ELR (cell line): ENCODE measurements at places on chromosomes 2 and 18.
A peak's percentile ranks its signal among the peaks of the same experiment; 100 is the strongest.

- peak; percentile 99 for DNase-seq
Observed at GRCh38 chr2:150495993-150496627, 8.6 kb upstream of the RND3 start.

DNA sequence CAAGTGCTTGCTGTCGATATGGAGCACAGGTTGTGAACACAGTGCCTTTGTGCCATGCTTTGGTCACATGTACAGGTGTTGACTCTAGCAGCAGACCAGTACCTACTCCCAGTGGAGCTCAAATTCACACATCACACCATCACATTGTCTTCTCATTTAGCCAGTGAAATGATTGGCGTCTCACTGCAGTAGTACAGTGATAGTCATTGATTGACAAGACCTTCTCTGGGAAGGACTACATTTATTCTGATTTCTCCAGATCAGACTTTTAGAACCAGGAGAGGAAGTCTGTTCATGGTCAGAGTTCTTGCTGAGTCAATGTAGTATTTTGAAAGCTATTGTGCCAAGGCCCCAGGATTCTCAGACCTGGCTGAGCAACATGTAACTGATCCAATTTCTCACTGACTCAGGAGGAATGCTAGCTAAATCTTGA is 75.2 kb downstream of the FMNL2 start:
- peak; percentile 59 for DNase-seq

GRCh38 chr2:201223089-201224073 is 37.0 kb upstream of the CASP8 start:
- no peak for DNase-seq

- no peak for DNase-seq
Observed at GRCh38 chr2:233260661-233261060, 9.2 kb downstream of the ATG16L1 start.

DNA sequence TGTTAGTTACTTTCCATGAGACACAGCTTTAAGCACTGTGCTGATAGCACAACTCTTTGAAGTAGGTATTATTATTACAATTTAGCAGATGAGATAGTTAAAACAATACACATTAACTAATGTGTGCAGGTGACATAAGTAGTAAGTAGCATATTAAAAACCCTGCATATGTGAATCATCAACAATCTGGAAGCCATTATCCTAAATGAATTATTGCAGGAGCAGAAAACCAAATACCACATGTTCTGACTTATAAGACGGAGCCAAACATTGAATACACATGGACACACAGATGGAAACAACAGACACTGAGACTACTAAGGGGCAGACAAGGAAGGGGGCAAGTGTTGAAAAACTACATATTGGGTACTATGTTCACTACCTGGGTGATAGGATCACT is 300.3 kb upstream of the GULP1 start:
- DNase-seq, result no peak

DNA sequence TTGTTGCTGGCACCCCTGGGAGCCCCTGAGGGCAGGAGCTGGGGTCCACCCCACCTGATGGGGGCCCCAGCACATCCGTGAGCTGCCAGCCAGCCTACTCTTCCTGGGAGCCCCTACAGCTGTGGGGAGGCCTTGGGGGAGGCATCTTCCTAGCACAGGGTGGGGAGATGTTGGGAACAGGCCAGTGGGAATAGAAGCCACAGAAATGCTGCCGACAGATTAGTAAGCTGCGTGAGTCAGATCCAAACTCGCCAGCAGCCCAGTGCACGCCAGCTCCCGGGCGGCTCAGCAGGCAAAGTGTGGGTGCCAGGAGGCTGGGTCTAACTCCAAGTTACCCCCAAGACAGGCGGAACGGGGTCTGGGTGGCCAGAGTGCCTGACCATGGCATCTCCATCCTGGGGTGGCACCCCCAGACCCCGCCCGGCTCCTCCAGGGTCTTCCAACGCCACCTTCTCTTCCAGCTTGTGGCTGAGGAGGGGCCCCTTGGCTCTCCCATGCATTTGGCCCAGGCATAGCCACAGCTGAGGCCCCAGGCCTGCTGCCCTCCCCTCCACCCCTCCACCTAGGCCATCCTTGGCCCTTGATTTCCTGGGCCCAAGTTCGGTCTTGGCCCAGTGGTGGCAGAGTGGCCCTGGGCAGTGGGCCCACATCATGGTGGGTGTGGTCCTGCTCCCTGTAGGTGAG is 15.3 kb downstream of the CROCC2 start:
- DNase-seq, result peak; percentile 97

DNA sequence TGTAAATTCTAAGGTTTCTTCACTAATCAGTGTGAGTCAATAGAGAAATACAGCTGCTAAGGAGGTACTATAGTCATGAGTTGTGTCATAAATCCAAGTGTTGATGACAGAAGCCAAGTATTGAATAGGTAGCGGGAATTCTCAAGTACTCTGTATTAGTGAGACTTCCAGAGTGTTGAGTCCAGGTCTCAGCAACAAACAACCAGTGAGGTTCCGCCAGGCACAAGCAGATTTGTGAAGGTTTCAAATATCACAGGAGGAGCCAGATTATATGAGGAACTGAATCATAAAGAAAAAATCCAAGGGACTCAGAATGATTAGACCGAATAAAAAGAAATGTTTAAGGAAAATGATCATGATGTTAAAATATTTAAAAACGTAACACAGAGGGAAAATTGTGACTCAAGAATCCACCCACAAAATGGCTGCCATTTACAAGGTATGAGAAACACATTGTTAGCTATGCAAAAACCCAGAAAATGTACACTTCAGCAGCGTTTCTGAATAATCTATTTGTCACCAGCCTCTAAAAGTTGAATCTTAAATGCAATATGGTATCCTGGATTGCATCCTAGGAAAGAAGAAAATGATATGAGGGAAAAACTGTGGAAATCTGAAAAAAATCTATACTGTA is 27.3 kb upstream of the EVA1A start:
- DNase-seq, result peak; percentile 87

DNA sequence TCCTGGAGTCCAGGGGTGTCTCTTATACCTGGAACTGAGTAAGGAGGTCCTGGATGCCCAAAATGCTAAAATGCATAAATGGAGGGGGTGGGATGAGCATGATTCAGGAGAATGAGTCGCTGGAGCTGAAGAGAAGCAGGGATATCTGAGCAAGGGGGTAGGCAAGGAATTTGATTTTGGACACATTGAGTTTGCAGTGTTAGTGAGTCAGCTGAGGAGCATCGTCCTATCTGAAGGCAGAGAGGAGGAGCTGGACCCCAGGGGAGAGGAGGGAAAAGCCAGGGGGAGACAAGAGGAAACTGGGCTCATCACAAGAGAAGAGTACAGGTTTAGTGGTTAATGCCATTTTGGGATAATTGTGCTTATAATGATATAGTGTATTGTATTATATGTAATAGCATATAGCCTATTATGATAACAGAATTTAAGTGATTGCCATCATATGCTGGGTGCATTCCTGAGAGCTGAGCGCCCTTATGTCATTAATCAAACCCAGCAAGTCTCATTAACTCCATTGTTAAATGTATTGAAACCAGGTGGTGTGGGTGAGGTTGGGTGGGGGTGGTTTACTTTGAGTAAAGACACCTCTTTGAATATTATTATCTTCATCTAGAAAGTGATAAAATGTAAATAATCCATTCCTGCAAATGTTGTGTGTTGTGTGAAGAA is 12.4 kb downstream of the EHD3 start:
- DNase-seq, result no peak
